Stimulated activated CD4-positive, alpha-beta T cell treated with anti-CD3 and anti-CD28 coated beads, Interleukin-1b, Interleukin-23, amount 100 ng/mL, for 24 hours (primary cell): ENCODE measurements at places on chromosomes 3 and 15.

DNA sequence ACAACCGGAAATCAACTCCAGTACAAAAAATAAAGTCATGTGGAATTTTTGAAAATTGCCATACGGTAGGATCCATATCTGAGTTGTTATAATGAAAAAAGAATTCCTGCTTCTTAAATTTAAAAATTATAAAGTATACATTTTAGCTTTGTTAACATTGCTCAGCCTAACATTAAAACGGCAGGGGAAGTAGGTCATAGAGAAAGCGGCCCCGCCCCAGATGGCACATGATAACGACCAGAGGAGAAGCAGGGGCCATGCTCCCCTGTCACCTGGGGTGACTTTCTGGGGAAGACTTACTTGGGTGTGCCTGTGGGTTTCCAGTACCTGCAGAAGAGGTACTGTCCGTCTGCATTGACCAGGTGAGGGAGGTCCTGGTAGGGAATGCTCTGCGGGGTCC lies 921 bp downstream of the MGLL start:
- DNase-seq, result no peak

GRCh38 chr15:79440355-79440908 lies 8.3 kb downstream of the MINAR1 start:
- no peak for DNase-seq

DNA sequence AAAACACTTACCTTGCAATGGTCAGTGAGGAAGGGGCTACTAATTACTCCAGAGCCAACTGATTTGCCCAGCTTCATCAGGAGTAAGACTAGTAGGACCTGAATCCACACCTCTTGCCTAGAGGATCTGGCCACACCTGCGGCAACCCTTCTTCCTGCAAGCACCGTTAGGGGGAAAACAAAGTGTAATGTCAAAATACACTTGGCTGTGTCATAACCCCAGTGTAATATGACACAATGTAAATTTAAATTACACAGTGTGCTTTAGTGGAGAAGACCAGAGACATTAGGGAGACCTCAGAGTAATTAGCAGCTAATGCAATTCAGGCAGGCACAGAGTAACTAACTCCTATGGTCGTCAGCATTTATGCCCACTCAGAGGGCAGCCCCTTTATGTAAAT lies 308.5 kb upstream of the ARRDC4 start:
- DNase-seq, result no peak

GRCh38 chr3:181358060-181358459 lies 353.7 kb upstream of the SOX2 start:
- DNase-seq, result no peak

DNA sequence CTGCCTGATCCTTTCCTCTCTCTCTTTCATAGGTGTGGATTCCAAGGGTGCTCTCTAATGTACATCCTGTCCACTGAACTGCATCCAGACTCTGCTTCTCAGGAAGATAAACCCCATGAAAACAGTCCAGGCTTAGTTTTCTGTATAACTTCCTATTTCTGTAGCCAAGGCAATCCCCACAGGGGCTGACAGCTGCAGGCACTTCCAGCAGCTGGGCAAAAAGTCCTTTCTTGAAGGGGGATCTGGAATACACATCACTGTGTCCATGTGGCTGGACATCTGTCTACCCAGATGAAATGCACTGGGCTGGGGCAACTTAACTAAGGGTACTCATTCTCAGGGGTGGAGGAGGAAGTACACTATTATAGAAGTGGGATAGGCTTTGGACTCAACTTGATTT lies 72.2 kb downstream of the NR1D2 start:
- DNase-seq, result no peak

- no peak for DNase-seq
These were observed 481 bp downstream of the MASP1 start for GRCh38 chr3:187291001-187291511.

- DNase-seq, result no peak
These were observed 61.4 kb downstream of the GOLIM4 start for GRCh38 chr3:168034152-168034928.

- no peak for DNase-seq
These were observed 166.8 kb upstream of the CBLB start for GRCh38 chr3:106035619-106036018.

- no peak for DNase-seq
These were observed 29.3 kb upstream of the UBE2E1 start for GRCh38 chr3:23776352-23776891.

- DNase-seq, result no peak
These were observed 11.1 kb downstream of the RAD51 start for GRCh38 chr15:40706121-40706520.

GRCh38 chr15:78570710-78571109 lies 5.4 kb downstream of the CHRNA5 start:
- DNase-seq, result no peak

DNA sequence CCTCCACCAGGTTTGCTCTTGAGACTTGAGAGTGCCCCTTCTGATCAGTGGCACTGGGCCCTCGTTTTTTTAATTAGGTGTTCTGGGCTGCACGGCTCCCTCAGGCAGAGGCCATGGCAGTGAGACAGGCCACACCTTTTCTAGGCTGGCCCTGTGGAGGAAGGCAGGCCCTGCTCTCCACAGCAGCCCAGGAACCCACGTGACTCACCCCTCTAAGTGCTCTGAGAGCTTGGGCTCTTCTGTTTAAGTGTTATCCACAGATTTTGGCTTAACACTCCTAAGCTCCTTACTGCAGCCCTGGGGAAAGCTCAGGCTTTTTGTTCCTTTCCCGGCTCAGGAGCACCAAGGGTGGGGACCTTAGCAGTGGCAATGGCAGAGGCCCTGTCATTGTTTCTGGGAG lies 463.2 kb upstream of the GBE1 start:
- no peak for DNase-seq

- DNase-seq, result no peak
These were observed 81.9 kb upstream of the ADPGK start for GRCh38 chr15:72865486-72865885.

DNA sequence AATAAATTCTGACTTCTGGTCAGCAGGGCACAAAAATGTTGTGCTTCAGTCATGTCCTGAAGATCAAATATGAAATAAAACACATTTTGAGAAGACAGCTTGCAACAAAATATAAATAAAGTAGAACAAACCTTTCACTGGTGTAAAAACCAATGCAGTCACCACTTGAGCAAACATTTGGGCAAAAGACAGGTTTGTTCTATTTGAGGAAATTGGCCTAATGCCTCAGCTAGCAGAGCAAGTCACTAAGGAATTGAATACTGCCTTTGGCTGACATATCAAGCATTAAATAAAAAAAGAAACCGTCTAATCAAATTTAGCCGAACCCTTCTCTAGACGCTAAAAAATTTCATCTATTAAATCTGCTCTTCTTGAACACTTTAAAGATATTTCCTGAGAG lies 475.4 kb upstream of the CNTN3 start:
- no peak for DNase-seq

GRCh38 chr15:66859688-66860253 lies 157.7 kb downstream of the SMAD6 start:
- DNase-seq, result no peak

- no peak for DNase-seq
These were observed 45.6 kb downstream of the NOX5 start for GRCh38 chr15:69060041-69060481.

GRCh38 chr15:81346611-81347010 lies 22.7 kb upstream of the STARD5 start:
- no peak for DNase-seq

- DNase-seq, result no peak
These were observed 54.2 kb upstream of the CHST2 start for GRCh38 chr3:143065364-143065763.

DNA sequence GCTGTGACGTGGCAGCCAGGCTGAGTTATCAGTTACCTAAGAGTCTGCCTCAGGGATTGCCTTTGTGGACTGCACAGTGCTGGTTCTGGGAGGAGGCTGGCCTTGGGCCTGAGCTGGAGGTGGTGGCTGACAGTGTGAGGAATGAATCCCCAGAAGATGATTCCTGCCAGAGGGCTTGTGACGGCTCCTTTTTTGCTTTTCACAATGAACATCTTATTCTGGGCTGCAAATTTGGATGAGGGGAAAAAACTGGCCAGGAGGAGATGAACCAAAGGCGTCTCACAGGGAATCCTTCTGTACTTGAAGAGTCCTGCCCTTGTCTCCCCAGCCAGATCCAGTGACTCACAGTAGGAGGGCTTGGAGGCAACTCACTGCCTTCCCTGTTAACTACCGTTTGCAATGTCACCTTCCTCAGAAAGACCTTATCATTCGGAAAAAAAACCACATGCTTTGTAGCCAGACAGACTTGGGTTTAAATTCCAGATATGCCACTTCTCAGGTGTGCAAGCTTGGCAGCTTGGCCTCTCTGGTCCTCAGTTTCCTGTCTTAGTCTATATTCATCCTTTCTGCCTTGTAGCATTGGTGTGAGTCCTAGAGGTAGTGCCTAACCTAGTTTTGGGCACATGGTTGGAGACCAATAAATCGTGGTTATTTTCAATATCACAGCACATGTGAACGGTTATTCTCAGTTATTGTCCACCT lies 19.1 kb downstream of the ST6GAL1 start:
- DNase-seq, result no peak

DNA sequence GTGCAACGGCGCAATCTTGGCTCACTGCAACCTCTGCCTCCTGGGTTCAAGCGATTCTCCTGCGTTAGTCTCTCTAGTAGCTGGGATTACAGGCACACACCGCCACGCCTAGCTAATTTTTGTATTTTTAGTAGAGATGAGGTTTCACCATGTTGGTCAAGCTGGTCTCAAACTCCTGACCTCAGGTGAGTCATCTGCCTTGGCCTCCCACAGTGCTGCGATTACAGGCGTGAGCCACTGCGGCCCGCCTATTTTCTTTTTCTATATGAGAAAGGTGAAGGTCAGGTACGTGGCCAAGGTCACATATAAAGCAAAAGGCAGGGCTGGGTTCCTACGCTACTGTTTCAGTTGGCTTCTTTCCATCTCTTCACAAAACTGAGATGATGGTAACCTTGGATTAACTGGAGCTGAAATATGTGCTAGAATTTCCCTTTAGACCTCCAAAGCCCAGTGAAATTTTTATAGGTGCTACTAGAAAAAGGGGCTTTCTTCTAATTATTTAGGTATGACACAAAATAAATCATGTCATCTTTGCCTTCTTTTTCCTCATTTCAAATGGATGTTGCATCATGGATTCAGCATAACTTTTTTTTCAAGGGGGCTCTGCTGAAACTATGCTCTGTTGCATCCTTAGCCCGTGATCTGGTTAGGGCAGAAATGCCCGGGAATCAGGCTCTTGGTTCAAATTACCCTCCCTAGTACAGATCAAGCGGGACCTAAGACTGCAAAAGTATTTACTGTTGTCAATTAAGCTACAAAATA lies 68.5 kb downstream of the MYO1E start:
- DNase-seq, result no peak

DNA sequence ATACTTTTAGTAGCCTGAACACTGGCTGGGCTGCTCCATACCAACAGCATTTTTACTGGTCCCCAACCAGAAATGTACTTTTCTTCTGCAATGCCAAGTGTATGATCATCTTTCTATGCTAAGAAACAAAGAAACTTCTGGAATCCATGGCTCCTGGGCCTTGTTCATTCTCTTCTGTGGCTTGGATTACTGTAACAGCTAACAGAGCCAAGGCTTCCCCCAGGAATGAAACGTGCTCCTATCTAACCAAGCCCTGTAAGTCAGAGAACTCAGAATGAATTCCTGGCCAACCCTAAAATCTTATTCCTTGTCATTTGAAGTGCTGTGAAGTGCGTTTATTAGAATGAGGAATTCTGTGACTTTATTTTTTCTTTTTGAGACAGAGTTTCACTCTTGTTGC lies 102.9 kb upstream of the RAD18 start:
- DNase-seq, result no peak

DNA sequence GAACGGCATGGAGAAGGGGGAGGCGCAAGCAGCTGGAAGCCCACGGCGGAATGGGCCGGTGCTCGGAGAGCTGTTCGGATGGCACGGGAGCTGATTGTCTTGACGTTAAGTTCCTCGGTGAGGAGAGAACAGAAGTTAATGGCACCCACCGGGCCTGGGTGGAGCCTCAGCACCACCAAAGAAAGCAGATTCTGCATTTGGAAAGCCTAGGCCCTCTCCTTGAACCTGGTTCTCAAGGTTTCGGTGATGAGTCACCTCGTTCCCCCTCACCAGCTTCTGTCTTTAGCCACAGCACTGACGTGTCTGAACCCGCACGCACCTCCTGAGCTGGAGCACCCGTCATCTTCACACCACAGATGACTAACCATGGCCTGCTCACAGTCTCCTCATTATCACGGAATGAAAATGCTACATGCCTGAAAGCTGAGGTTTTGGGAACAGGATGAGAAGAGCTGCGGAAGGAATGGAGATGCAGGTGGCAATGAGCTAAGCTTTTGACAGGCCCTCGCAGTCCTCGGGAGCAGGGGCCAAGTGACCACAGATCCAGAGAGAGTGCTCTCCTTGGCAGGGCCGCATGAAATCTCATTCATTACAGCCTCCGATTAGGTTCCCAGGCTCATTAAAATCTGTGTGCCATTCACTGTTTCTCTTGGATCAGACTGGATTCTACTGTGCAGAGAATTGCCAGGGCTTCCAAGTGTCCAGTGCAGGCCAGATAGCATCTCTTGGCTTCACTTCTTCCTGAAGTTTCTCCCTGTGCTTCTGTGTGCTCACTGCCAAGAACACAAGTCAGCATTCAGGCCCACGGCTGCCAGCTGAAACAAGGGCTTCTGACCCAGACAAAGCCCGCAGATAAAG lies 96.3 kb upstream of the DLG1 start:
- peak; percentile 45 for DNase-seq

DNA sequence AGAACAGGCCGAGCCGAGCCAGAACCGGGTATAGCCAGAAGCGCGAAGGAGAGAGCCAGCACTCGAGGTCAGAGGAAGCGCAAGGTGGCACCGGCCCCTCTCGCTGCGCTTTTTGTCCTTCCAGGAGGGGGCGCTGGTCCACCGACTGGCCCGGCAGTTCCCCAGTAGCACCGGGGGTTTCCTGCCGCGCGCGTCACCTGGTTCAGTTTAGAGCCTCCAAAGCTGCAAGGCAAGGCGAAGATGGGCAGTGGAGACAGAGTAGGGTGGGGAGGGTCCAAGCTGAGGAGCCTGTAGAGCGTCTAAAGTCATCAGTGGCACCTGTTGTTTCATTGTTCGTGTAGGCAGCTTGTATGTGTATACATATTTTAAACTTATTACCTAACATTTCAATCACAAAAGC lies 7.6 kb upstream of the NR2E3 start:
- DNase-seq, result no peak

- DNase-seq, result no peak
These were observed 32.6 kb downstream of the PDCD6IP start for GRCh38 chr3:33831053-33831452.

GRCh38 chr3:42377681-42378080 lies 32.7 kb downstream of the LYZL4 start:
- no peak for DNase-seq
